ENCODE measurements at places on chromosomes 5 and 9.

- DNase-seq, result no peak
Observed at GRCh38 chr9:80382211-80382891, 810.6 kb downstream of the TLE4 start.

- DNase-seq, result no peak
Observed at GRCh38 chr9:89953824-89954615, 349.2 kb downstream of the GADD45G start.

DNA sequence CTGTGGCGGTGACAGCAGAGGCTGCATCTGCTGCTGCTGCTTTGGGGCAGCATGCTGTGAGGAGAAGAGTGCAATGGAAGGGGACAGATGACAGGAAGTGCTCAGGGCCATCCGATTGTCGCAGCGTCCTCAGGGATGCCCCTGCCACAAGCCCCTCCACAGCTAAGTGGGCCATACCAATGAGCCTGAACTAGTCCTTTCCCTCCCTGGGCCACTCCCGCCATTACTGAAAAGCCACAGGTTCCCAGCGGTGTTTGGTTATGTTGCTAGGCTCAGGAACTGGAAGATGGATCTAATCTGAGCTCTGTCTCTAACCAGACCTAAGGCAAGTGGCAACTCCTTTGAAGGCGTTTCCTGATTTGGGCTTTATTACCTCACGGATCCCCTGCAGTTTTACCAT, 109.2 kb downstream of the GAPVD1 start:
- DNase-seq, result no peak

GRCh38 chr9:19306568-19306967, 73.5 kb downstream of the RPS6 start:
- no peak for DNase-seq

GRCh38 chr9:86669422-86669821, 277.9 kb downstream of the GAS1 start:
- DNase-seq, result no peak

GRCh38 chr9:87498811-87499360, 1.2 kb downstream of the DAPK1 start:
- peak; percentile 36 for DNase-seq

DNA sequence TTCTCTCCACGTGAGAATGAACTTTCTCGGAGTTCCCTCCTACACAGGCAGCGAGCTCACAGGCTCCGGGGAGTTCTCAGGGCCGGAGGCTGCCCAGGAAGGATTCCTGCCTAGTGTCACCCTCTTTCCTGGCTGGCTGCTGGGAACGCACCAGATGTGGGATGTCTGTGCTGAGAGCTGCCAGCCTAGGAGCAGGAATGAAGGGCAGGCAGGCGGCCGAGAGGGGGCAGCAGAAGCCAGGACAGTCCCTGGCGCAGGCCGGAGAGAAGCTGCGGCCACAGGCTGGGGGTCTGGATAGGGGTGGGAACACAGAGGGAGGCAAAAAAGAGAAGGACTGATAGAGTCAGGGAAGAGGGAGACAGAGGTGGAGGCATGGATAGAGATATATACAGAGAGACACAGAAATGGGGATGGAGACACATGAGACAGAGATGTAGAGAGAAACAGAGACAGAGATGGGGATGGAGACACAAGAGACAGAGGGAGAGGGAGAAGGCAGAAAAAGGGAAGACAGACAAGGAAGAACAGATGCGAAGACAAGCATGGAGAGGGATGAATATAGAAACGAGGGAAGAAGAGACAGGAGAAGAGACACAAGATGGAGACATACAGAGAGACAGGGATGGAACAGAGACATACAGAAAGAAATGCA, 25.3 kb upstream of the ENHO start:
- DNase-seq, result no peak

DNA sequence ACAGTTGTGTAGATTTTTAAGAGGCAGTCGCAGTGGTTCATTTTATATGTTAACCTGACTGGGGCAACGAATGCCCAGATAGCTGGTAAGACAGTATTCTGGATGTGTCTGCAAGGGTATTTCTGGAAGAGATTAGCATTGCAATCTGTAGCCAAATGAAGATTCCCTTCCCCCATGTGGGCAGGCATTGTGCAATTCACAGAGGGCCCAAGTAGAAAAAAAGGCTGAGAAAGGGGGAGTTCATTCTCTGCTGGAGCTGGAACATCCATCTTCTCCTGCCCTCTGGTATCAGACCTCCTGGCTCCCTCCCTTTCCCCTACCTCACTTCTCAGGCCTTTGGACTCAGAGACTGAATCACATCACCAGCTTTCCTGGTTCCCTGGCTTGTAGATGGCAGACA, 70.6 kb downstream of the TENT4A start:
- DNase-seq, result peak; percentile 16

DNA sequence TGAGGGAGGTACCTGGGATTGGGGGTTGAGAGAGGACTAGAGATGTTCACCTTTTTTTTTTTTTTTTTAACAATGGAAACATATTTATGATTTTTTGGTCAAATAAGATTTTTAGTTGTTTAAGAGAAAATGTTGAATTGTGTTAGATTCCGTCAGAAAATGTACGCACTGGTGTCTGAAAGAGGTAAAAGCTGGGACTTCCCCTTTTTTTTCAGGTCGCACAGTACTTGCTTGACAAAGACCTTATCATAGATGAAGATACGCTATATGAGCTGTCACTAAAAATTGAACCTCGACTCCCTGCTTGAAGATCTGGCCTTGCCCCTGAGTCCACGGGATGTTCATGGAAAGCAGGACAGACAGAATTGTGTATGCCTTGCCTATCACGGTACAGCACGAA, 7.7 kb upstream of the CKMT2 start:
- DNase-seq, result no peak

GRCh38 chr5:124949862-124950261, 203.4 kb upstream of the ZNF608 start:
- no peak for DNase-seq

- DNase-seq, result no peak
Observed at GRCh38 chr5:56686337-56687195, 128.8 kb upstream of the MAP3K1 start.

GRCh38 chr5:172481011-172481800, 26.9 kb upstream of the SH3PXD2B start:
- DNase-seq, result no peak

DNA sequence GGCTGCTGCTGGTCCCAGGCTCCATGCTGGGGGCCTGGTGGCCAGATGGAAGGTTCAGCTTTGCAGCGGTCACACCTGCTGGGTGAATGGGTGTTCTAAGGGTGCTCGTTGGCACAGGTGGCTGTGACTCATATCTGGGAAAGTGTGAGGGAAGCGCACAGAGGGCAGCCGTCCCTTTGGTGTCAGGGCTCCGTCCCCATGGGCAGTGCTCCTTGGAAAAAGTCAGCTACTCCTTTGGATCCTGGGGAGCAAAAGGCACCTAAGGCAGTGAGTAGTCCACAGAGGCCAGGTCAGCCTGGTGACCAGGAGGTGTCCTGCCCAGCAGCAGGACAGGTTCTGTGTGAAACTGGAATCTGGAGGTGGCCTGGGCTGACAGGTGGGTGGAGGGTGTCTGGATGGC, 18.4 kb upstream of the GBGT1 start:
- DNase-seq, result no peak

DNA sequence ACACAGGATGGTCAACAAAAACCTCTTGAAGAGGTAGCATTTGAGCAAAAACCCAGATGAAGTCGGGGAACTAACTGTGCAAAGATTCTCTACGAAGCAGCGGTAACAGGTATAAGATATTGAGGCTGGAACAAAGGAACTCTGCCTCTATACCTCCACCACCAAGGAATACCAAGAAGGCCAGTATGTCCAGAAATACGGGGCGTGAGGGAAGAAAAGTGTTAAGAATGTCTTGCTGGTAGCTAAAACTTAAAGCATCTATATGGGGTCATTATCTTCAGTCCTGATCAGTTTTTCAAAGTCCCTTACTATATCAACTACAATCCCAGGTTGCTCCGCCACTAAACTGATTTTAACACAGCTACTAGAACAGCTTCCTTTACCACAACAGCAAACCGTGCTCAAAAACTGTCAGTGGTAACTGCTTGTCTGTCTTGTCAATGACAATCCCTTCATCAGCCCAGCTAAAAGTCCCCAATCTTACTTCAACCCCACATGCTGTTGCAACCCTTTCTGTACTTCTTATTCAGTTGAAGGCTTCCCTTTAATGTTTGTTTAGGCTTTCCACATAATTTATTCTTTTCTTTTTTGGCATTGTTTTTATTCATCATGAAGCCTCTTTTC, 9.4 kb downstream of the PAM start:
- no peak for DNase-seq

- DNase-seq, result no peak
Observed at GRCh38 chr5:59430066-59430685, 463.4 kb downstream of the PDE4D start.

GRCh38 chr5:147713550-147714295, 68.8 kb downstream of the JAKMIP2 start:
- no peak for DNase-seq

DNA sequence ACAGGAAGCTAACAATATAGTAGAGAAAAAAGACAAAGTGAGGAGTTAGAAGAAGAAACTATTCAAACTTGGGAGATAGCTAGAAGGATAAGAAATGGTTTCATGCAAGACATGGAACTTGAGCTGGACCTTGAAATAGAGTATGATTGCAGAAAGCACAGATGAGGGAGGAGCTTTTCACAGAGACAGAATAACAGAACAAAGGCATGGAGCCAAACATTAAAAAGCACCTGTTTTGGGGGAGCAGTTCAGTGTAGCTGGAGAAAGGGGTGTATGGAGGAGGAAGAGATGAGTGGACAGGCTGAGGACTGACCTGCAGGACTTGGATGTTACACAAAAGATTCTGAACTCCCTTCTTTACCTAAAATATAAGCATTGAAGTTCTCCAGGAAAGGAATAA, 25.2 kb downstream of the DTWD2 start:
- no peak for DNase-seq

DNA sequence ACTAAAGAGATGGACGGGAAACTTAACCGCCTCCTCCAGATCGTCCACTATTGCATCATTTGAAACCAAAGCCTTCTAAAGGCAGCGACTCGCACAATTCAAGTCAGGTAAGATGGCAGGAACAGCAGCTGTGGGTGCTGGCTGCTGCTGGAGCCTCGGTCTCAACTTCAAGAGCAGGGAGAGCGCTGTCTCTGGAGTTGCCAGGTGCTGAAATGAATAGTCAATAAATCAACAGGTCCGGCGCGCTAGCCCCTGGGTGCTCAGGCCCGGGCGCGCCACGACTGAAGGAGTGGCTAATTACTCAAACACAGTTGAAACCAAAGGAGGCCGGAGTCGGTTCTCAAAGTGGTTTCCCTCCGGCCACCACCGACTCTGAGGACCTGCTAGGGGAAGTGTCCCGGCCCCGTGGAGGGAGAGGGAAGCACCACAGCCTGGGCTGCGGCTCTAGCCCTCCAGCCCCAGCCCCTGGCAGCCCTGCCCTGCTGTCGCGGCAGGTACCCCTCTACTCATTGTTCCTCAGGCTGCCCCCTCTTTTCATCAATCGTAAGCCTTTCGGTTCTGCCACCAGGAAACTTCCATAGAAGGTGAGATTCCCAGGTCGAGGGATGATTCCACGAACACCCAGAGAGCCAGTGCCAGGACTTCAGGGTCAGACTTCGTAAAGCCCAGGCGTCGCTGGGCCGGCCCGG, 804 bp downstream of the TTC39B start:
- peak; percentile 20 for DNase-seq

- peak; percentile 25 for DNase-seq
Observed at GRCh38 chr5:55303238-55303690, 4.2 kb downstream of the DHX29 start.

Data from SJSA1 (cell line).